ENCODE measurements at places on chromosomes 2 and 18. TPM values are rescaled to one million over a fixed set of nuclear protein-coding genes. Genes with fewer than 3 reads are reported as not detected.

- DNase-seq, result no peak
These were observed 133.7 kb downstream of the COL6A3 start for GRCh38 chr2:237280229-237280628.

DNA sequence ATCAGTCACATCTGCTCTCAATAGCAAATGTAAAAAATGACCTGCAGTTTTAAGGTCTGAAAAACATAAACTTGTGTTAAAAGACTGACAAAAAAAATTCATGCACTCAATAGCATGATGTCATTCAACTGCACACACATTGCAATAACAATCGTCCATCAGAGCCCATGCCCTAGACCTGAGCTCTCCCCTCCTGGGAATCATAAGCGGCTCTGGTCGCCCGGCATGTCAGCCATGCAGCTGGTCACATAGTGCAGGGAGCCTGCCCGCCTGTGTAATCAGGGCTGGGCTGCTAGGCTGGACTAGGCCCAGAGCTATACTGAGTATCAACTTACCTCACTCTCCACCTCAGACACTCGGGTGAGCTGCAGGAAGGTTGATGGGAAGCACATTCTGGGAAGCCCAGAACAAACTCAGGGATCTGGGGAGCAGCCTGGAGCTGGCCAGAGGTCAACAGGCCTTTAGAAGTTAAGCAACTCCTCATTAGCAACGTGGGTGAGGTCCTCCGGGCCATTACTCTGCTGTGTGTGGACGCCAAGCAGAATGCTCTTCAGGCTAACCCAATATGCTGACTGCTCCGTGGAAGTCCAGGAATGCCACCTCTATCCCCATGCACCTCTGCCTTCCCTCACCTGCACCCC is 165.5 kb downstream of the TTC32 start:
- DNase-seq, result no peak

DNA sequence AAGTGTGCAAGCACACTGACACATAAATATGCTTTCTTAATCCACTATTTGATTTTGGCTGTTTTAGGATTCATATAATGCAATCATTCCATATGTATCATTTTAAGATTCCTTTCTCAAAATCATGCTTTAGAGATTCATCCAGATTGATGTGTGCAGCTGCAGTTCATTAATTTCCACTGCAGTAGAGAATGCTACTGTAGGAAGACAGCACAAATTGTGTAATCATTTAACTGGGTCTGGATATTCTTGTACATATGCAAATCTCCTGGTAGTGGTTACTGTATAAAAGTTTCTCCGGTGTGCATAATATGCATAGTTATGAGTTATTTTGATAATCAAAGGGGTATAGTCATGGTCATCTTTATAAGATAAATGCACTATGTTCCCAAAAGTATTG is 502.5 kb upstream of the ACVR2A start:
- DNase-seq, result no peak

- no peak for DNase-seq
These were observed 60.8 kb downstream of the EML4 start for GRCh38 chr2:42229949-42230348.

DNA sequence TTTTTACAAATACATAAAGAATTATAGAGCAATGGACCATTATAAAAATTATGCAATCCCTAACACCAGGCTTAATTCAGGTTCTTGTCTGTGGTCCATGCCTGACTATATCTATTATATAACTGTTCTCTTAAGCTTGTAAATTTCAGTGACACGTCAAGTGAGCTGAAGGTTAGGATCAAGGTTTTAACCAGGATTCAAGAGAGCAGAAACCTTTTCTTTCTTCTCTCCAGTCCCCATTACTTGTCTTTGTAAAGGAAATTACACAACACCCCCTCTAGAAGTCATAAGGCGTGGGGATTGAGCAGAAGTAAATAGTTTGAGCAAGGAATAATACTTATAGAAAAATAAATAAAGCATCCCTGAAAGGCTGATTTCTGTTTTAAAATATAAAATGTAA is 122.0 kb downstream of the ZNF521 start:
- DNase-seq, result no peak

GRCh38 chr2:183037074-183037552 is 1.1 kb downstream of the NCKAP1 start:
- DNase-seq, result no peak

- DNase-seq, result no peak
These were observed 29.0 kb upstream of the ZFP36L2 start for GRCh38 chr2:43255296-43255910.

The ARHGEF4 gene
- 2.6 TPM for total RNA-seq

The ACYP2 gene
- 7.3 TPM for total RNA-seq

The MATN3 gene
- total RNA-seq, result not detected

- DNase-seq, result no peak
These were observed 1671.8 kb upstream of the DDX18 start for GRCh38 chr2:116142644-116143227.

The DPYSL5 gene
- not detected for total RNA-seq

The MCM6 gene
- total RNA-seq, result 226 TPM

DNA sequence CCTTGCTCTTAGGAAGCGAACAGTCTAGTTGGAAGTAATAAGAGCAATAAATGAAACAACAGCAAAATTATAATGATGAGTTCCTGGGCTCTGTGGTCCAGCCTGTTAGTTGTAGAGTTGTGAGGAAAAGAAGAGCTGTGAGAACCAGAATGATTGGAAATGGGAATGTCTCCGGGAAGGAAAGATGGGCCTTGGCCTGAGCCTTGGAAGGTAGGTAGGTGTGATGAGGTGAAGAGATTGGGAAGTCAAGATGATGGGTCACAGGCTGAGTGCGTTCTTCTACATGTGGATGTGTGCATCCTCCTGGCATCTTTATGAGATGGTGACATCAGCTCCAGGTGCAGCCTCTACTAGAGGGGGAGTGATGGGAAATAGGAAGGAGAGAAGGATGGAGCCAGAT is 115.2 kb upstream of the EML6 start:
- no peak for DNase-seq

- DNase-seq, result no peak
These were observed 109.8 kb downstream of the TACR1 start for GRCh38 chr2:75089471-75089870.

The SLC4A1AP gene
- total RNA-seq, result 21.2 TPM

GRCh38 chr2:37318401-37318800 is 6.2 kb downstream of the PRKD3 start:
- DNase-seq, result no peak

DNA sequence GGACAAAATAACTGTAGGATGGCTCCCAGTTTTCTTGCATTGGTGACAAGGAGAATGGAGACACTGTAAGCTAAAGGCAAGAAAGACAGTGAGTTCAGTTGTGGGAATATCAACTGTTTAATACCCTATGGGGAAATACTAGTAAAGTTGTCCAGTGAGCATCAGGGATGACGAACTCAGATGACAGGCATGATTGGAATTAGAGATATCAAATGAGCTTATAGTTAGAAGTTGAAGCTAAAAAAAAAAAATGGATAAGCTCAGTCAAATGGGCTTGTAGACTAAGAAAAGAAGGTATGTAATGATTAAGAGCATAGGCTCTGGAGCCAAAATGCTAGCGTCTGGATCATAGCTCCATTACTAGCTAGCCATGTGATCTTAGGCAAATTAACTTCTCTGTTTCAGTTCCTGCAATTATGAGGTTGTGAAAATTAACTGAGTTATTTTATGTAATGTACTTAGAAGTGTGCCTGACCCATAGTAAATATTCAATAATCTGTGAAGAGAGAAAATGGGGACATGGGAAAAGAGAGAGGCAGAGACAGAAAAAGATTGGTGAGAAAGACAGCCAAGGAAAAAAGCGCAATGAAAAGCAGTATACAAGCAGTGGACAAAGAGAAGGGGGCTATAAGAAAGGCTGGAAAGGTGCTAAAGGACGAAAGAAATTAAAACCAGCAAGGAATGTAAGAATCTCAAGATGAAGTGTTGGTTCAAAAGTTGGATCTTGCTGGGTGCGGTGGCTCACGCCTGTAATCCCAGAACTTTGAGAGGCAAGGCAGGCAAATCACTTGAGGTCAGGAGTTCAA is 95.7 kb upstream of the SLC39A10 start:
- no peak for DNase-seq

All from activated naive CD4-positive, alpha-beta T cell treated with anti-CD3 and anti-CD28 coated beads for 36 hours (primary cell).